SJCRH30 (cell line): ENCODE measurements at places on chromosomes 5 and 9. TPM values are rescaled to one million over a fixed set of nuclear protein-coding genes. Genes with fewer than 3 reads are reported as not detected.

UBE2QL1 gene
- total RNA-seq = 0.02 TPM in 1 of 2 replicates, not detected in the other

NTRK2 gene
- under 0.01 TPM in 1 of 2 replicates, not detected in the other for total RNA-seq

ORM2 gene
- not detected in 2 replicates for total RNA-seq

NDUFS4 gene
- total RNA-seq = 80.7 and 91.6 TPM in 2 replicates

KIF4B gene
- total RNA-seq = 0.02 and 0.03 TPM in 2 replicates

LURAP1L gene
- 5.3 and 6.4 TPM in 2 replicates for total RNA-seq

- no peaks in the 10 kb centered on the region for H3K36me3 ChIP-seq
- H3K27me3 ChIP-seq = no peaks in the 10 kb centered on the region
- H3K4me1 ChIP-seq = no peaks in the 10 kb centered on the region
Measured at GRCh38 chr9:110640736-110641135, 27.9 kb upstream of the MUSK start.

DNA sequence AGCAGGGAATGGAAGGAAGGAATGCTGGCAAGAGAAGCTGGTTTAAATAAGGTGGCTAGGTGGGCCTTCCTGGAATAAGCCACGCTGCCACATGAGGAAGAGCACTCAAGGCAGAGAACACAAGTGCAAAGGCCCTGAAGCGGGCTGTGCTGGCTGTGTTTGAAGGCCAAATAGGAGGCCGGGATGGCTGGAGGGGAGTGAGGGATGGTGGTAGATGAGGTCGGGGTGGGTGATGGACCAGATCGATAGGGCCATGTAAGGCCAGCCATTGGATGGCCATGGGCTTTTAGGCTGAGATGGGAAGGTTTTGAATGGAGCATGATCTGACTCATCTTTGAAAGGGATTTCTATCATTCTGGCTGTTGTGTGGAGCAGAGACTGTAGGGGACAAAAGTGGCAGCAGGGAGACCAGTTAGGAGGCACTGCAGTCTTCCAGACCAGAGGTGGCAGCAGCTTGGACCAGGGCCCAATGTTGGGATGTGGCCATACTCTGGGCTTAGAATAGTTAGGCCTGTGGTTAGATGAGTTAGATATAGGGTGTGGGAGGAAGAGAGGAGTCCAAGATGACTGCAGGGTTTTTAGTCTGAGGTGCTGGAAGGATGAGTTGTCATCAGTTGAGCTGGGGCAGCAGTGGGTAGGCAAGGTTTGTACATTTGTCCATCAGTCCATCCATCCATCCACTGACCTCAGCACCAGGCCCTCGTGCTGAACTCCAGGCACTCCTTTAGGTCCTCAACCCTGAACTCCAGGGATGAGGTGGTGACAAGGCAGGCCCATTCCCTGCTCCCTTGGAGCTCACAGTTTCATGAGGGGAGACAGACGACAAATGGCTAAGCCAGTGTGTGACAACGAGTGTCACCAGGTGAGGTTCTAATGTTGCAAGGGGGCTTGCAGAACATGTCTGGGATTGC lies 30.3 kb downstream of the NDST1 start:
- H3K4me3 ChIP-seq = no peak overlapping the region
- H3K27ac ChIP-seq = no peak overlapping the region
- DNase-seq = no peak
- H3K27me3 ChIP-seq = no peaks in the 10 kb centered on the region

- H3K4me1 ChIP-seq = no peaks in the 10 kb centered on the region
- no peak overlapping the region for H3K4me3 ChIP-seq
- no peak for DNase-seq
Measured at GRCh38 chr5:59615272-59615671, 278.3 kb downstream of the PDE4D start.
